ENCODE measurements at places on chromosomes 6 and 20.

DNA sequence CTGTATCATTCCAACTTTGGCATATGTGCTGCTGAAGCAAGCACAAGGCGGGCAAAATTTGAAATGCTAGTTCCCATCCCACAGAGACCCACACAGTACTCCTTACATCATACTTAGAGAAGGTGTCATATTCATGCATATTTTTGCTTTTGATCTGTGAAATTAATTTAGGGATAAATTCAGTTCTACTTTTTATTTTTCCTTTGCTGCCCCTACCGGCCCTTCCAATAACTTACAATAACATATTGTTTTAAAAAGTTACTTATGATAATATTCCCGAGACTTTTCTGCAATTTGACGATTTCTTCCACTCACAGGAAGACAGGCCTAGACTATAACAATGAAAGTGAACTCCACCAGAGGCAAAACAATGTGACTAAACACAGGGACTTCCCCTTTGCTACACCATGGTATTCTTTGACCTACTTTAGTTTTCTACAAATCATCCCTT, 35.0 kb downstream of the SESN1 start:
- peak; percentile 19 for DNase-seq

- no peak for DNase-seq
Observed at GRCh38 chr6:106757267-106757666, 127.9 kb downstream of the QRSL1 start.

DNA sequence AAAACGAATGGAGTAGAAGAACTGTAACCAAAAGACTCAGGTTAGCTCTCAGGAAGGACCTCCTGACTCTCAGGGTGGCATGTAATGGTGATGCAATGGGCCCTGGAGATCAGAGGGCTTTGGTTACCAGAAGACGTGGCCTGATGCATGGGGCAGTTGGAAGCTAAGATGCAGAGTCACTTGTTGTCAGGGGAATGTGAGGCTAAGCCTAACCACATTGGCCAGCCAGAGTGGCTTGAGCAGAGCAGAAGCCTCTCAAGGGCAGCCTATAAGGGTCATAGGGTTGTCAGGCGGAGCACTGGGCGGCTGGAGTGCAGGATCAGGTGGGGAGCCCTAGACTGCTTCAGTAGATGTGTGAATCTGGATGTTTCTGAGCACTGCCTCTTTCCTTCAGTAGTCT, 5.9 kb downstream of the CNBD2 start:
- DNase-seq: no peak

GRCh38 chr6:161740486-161740885, 466.6 kb upstream of the AGPAT4 start:
- DNase-seq: no peak

DNA sequence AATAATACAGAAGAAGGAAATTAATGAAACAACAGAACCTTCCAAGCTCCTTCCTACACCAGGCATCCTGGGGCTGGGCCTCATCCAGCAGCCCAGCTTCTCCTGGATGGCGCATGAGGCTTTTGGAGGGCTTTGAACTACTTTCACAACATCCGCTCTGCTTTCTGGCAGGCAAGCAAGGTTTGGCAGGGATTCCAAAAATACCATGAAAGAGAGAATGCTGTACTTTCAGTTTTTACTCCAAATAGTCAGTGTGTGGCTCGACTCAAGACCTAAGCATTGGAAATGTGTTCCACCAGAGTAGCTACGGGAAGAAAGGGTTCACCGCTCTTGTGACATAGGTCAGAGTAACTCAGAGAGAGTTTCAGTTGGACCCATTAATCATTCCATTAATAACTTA, 125.4 kb downstream of the OPRM1 start:
- DNase-seq: no peak

GRCh38 chr6:147205690-147206600, 1.7 kb downstream of the STXBP5 start:
- no peak for DNase-seq

DNA sequence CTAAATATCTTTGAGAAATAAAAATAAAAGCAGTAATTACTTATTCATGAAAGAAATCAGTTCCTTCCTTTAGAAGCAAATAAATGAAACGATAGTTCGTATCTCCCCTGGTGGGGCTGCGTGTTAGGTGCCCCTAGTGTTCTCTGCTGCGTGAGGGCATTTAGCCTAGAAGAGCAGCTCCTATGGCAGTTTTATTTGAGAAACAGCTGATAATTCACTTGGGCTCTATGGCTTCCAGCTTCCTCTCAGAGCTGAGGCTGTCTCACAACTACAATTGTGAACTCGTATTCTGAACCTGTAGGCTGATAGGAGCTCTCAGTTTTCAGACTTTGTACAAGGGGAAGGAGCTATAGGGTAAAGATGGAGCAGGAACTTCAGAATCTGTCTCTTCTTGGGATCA, 540.0 kb upstream of the MAP3K7 start:
- no peak for DNase-seq

GRCh38 chr20:47464380-47465101, 37.1 kb upstream of the NCOA3 start:
- no peak for DNase-seq

- no peak for DNase-seq
Observed at GRCh38 chr6:168239044-168239773, 80.4 kb downstream of the DACT2 start.

- peak; percentile 9 for DNase-seq
Observed at GRCh38 chr6:162726947-162727321, 632 bp downstream of the PRKN start.

DNA sequence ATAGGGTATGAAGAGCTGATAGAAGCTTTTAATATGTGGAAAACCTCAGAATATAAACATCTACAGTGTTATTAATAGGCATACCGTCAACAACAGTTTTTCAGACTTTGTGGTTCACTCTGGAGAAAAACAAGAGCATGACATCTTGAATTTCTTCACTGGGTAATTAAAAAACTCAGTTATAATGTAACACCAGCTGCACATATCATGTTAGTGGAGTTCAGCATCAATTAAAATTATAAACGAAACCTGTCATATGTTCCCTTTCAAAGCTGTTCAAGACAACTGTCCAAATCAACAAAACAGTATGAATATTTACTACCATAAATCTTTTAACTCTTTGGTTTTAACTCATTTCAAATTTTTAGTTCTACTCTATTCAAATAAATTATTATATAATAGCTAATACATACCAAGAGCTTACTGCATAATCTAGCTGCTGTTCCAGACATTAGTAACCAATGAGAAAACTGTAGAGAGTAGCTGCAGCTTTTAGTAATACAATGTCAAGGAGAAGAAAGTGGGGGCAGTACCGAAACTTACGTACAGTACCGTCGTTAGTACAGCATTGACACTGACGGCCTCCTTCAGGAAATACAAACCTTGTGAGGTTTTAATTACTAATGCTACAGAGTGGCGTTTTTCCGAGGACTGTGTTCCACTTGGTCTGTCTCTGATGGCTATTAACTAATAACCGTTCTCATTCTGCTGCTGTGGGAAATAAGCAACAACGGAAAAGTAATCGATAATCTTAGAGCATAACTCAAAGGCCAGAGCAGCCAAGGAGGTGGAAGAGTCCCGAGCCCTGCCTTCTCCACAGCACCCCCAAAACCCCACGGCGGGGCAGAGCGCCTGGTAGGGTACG, 532 bp upstream of the PM20D2 start:
- DNase-seq: peak; percentile 77
